ENCODE measurements at places on chromosomes 16 and 17.

- no peak for DNase-seq
Measured at GRCh38 chr16:24328835-24329452, 72.8 kb downstream of the CACNG3 start.

GRCh38 chr17:67244431-67245072 lies 444 bp downstream of the HELZ start:
- no peak for DNase-seq

DNA sequence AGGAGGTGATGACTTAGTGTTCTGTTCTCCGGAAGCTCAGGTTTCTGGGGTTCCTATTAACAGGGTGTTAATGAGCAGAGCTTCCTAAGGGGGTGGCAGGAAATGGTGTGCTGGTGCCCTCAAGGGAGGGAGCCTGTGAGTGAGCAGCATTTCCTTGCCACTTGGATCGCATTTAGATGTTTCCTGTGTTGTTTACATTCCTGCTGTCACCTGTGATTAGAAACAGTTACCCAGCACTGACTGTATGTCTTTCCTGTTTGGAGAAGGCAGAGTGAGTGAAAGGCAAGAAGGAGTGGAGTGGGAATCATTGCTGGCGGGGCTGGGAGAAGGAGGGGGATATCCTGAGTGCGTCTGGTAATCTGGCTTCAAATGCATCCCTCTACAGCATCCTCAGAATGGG lies 214.6 kb downstream of the CCDC182 start:
- DNase-seq, result no peak

DNA sequence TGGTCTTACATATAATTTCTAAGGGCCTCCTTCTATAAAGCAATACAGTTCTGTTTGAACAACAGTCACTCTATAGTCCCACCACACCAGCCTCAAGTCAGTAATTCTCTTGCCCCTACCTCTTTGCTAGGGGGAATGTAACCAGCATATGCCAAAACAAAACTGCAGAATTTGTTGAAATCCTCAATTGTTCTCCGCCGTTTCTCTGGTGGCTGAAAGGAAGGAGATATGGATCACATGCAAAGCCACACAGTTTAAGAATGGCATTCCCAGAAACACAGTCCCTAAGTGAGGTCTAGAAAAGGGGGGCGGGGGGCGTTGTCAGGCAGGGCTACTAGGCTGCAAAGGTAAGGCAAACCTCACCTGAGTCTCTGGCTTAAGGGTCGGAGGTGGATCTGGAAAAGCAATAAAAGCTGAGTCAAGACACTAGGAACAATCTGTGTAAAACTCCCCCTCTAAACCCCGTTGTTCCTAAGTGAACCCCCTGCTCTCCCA lies 1.9 kb downstream of the PHF23 start:
- DNase-seq, result no peak

GRCh38 chr16:2019921-2020831 lies 591 bp downstream of the NPW start:
- DNase-seq, result no peak

DNA sequence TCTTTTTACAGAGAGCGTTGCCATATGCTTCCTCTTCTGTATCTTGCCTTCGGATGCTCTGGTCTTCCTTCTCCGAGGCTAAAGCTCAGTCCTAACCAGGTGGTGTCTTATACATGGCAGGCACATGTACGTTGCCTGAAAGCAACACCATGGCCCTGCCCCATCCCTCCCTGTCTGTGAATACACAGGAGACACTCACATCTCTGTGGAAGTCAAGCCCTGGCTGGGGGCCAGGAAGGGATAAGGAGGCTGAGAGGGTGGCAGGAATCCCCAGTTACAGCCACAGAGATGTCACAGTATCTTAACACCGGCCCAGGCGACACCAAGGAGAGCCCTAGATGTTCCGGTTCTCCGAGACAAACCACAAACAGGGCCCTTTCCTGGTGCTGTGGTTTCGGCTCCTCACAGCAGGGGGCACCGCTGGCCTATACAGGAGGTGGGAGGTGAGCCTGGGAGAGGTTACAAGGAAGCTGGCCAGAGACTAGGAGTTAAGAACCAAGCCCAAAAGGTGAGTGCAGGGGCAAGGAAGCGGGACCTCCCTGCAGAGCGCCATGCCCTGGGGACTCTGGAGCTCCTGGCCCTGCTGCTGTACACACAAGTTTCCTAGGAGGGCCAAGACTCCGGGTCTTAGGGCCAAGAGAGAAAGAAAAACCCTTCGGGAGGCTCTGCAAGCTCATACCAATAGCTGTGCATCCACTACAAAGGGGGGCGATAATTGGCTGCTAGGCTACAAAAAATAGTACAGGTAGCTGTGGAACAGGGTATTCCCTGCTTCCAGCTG lies 41.7 kb downstream of the SRL start:
- DNase-seq, result no peak

- DNase-seq, result no peak
Measured at GRCh38 chr16:69182730-69183416, 4.1 kb upstream of the SNTB2 start.

- DNase-seq, result no peak
Measured at GRCh38 chr16:86494565-86495356, 15.6 kb upstream of the FOXF1 start.

DNA sequence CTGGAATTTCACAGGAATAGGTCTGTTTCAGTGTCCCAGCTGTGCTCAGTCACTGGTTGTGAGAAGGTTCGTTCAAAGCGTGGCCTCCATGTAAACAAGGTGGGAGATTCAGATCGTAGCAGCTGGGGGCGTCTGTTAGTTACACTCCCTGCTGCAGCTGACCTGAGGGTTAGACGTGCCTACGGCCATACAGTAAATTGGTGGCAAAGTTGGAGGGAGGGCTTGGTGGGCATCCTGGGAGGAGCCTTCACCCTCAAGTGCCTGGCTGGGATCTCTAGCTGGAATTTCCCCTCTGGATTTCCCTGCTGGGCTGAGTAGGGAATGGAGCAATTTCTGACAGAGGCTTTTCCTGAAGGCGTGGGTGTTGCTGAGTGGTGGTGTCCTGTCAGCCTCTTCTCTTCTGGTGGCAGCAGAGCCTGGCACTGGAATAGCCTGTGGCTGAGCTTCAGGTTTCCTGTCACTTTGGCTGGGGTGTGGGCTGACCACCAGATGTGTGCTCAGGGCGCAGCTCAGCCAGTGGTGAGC lies 6.4 kb downstream of the FCSK start:
- no peak for DNase-seq

- no peak for DNase-seq
Measured at GRCh38 chr17:4717791-4718190, 7.4 kb downstream of the ARRB2 start.

DNA sequence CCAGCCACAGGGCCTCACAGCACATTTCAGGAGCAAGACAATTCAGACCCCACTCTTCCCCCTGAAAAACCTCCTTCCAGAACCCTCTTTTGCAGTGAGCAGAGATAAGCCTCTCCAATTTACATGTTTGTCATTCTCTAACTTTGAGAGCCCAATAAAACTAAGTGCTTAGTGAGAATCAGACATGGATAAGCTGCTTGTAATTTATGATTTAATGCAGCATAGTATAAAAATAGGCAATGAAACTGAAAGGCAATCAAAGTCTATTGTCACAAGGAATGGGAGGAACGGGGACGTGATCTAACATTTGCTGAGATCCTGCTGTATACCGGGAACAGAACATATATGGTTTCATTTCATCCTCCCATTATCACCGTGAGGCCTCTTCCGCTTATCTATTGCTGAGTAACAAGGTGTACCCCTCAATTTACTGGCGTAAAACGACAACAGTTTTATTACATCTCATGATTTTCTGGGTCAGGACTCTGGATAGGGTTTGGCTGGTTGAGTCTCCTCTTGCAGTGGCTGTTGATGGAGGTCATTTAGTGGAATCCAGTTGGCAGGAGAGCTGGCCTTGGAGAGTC lies 597.4 kb downstream of the MAF start:
- DNase-seq, result no peak

GRCh38 chr16:78592111-78592510 lies 492.7 kb downstream of the WWOX start:
- DNase-seq, result no peak

DNA sequence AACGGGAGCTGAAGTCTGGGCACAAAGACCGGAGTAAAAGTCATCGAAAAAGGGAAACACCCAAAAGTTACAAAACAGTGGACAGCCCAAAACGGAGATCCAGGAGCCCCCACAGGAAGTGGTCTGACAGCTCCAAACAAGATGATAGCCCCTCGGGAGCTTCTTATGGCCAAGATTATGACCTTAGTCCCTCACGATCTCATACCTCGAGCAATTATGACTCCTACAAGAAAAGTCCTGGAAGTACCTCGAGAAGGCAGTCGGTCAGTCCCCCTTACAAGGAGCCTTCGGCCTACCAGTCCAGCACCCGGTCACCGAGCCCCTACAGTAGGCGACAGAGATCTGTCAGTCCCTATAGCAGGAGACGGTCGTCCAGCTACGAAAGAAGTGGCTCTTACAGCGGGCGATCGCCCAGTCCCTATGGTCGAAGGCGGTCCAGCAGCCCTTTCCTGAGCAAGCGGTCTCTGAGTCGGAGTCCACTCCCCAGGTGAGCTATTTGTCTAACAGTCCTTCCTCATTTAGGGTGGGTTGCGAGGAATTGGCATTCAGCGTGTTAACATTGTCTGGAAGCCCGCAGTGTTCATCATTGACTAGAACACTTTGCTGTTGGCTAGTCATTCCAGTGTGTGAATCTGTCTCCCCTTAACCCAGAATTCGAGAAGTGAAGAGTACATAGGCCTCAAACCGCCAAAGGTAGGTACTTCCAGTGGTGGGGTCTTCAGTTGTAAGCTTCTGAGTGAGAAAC lies 1.5 kb downstream of the CDK12 start:
- no peak for DNase-seq

GRCh38 chr16:8887952-8888560 lies 5.9 kb downstream of the LITAFD start:
- DNase-seq, result no peak

DNA sequence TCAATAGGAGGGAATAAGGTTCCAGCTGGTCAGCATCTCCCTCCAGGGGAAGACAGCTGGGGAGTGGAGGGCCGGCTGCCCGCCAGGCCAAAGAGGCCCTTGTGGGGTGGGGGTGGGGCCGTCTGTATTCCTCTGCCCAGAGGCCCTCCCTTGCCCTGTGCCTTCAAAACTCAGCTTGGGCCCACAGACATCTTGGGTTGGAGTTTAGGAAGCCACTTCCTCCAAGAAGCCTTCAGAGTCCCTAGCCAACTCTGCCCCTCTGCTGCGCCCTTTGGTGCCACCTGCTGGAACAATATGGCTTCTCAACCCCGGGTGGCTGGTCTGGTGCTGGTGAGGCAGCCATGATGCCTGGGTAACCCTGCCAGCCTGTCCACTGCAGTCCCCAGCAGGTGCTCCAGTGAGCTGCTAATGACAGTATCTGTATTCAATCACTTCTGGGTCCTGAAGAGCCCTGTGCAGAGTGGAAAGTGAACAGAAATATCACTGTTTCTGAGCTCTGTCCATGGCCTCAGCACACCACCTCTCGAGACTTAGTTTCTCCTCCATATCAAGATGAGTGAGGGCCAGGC lies 16.7 kb downstream of the HSD11B2 start:
- DNase-seq, result no peak

- DNase-seq, result no peak
Measured at GRCh38 chr16:21205303-21205702, 6.1 kb downstream of the ZP2 start.

- no peak for DNase-seq
Measured at GRCh38 chr16:21603928-21604327, 4.6 kb downstream of the METTL9 start.

- DNase-seq, result no peak
Measured at GRCh38 chr16:46853713-46854443, 22.9 kb upstream of the C16orf87 start.

GRCh38 chr16:3513892-3514583 lies 13.2 kb downstream of the CLUAP1 start:
- DNase-seq, result no peak

DNA sequence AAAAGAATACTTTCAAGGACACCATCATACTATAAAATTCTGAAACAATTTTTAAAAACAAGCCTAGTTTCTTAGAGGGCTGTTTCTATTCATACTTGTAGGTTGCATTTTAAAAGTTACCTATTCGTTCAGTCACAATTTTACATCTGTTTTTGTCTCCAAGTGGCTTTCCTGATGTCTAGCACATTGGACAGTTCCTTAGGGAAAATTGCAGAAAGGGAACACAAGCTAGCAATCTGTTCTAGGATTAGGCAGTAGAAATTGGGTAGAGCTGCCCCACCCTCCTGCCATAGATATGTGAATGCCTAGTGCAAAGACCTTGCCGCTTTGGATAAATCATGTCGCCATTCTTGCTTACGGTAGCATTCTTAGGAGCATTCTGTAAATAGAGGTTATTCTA lies 358.9 kb downstream of the RBFOX1 start:
- no peak for DNase-seq

GRCh38 chr17:41733348-41734138 lies 900 bp downstream of the HAP1 start:
- DNase-seq, result no peak

DNA sequence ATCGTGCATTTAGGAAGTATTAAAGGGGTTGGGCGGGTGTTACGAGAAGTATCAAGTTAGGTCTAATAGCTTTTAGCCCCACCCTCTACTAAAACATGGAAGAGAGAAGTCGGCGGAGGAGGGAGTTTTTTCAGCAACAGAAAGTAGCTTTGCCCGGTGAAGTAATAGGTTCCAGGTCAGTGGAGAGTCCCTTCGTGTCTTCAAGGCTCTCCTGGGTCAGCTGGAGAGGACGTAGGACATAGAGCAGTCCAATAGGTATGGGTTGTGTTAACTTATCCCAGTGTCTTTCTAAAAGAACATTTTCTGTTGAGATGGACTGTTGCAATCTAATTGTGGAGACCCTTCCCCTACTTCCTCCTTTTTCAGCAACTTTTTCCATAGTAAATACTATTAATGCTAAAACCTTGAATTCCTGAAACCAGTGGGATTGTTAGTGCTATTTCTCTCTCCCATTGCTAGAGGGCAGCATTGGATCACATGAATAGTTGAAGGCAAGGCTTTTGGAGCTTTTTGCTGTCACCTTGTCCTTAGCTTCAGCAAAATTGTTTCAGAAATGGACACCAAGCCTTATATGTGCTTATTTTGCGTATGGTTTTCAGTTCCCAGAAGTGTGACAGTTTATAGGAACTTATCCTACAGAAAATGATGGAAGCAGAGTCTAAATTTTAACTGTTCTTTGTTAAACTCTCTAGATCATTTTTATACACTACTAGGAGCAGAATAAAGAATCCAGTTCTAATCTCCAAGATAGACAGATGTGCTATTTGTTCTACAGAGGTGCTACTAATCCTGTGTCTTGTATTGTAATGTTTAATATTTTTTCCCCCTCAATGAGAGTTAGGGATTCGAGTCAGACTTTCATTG lies 38.4 kb downstream of the UTP18 start:
- no peak for DNase-seq

DNA sequence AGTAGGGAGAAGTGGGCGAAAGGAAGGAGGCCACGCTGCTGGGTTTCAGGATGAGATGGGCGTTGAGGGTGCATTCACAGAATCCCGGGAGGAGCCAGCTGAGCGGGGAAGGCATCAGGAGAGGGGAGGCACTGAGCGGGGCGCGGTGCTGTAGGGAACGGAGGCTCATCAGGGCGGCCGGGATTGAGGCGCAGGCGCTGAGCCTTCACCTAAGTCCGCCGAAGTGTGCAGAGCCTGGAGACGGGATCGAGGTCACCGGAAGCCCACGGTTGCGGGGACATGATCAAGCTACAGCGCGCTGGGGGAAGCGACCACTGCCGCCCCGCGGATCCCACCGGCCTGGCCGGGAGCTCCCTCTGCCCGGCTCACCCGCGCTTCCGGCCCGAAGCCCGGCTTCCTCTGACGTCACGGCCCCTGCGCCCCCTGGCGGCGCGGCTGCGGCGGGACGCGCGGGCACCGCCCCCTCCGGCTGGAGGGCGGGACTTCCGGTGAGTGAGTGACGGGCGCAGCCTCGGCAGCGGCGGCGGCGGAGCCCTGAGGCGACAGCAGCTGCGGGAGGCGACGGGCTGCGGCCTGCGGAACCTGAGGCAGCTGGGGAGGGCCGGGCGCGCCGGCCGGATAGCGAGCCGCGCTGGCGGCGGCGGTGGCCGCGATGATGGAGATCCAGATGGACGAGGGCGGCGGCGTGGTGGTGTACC lies at the start of gene MAPK8IP3:
Gene MAPK8IP3, plus strand, starts transcription at position 508 of the 698 bp plus-strand sequence. Its CDS starts 145 bp downstream, at position 653.
- peak; percentile 37 for DNase-seq

Data from SK-N-MC (cell line).